MV-4-11 (cell line): ENCODE measurements at places on chromosomes 1 and 21.
A peak's percentile ranks its signal among the peaks of the same experiment; 100 is the strongest.

- DNase-seq = no peak
Measured at GRCh38 chr1:70836456-70836855, 211.2 kb downstream of the PTGER3 start.

DNA sequence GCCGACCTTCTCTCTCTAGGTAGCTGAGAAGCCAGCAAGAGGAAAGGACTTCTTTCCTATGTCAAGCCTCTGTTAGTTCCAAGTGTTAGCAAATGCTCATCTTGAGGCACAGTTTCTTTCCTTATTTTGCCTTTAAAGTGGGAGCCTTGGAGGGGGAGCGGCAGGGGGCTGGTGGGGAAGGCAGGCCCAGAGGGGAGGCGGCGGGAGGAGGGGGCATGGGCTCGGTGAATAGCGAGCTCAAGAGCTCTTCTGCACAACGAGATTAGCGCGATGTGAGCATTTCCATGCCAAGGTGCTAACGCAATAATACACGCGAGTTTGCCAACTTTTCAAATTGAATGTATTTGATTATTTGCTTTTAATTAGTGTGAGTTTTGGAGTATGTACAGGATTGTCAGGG is 372.6 kb downstream of the RPS6KC1 start:
- no peak for DNase-seq

DNA sequence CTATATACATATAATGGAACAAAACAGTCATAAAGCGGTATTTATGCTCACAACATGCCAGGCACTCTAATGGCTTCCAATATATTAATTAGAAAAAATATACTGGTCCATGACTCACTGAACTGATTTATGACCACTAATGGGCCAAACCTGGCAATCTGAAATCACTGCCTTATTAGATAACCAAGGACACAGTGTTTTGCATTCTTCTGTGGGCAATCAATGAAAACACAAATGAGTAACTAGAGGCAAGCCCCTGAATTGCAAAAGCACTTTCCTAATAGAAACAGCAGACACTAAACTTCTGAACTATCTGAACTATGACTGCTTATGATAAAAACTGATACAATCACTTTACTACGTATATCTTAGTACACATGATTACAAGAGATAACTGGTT is 3.5 kb downstream of the GCLM start:
- no peak for DNase-seq

DNA sequence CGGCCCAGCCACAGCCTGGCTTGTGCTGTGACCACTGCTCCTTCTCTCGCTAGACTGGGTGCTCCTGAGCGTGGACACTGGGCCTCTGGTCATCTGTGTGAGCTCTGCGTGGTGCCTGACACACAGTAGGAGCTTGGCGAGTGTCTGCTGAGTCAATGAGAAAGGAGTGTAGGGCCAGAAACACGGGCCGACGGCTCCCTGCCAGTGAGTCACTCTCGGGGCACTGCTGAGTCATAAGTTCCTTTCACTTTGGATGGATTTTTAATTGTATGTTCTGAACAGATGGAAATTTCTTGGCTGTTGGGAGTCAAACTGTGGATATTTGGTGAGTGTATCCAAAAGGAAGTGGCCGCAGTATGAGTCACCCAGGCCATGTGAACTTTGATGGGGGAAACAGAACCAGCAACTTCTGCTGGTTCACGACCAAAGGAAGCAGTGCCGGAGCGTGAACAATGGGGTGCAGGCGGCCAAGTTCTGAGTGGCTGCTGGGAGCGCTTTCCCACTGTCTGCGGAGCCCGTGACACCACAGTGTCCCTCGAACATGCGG is 41.0 kb upstream of the COL18A1 start:
- DNase-seq = peak; percentile 81

DNA sequence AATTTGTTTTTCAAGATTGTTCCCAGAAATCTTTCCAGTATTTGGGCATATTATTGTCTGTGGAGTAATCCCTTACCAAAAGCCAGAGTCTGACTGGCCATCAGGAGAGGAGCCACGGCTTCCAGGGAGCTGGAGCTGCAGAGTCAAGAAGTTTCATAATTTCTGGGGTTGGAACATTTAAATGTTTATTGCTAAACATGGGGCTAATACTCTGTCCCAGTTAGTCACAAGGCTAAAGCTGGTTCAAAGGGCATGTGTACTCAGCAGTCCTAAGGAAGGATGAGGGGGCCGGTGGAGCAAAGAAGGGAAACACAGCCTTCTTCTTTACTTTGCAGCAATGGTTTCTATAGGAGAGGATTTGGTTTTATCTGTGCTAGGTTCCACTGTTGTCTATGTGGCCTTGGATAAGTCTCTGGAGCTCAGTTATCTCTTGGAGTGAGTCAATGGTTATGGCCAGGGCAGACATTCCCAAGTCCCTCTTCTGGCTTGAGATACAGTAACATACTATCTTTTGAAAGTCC is 9.5 kb downstream of the DENND2D start:
- DNase-seq = peak; percentile 54

- DNase-seq = no peak
Measured at GRCh38 chr1:214901718-214902117, 180.8 kb upstream of the KCNK2 start.

DNA sequence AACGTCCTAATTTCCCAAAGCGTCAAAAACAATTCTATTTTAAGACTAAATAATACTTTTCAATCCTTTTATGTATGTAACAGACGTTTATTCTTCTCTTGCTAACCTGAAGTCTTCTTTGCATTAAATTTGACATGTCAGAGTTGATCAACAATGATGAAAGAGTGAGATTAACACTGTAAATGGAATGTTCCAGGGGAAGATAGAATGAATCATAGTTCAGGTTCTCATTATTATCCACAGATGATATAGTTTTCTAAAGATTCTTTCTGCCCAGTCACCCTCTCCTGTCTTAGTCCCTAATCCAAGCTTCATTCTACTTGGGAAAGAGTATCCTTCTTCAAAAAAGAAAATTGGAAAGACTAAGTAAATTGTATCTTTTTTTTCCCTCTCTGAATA is 38.9 kb downstream of the SDCCAG8 start:
- DNase-seq = no peak

DNA sequence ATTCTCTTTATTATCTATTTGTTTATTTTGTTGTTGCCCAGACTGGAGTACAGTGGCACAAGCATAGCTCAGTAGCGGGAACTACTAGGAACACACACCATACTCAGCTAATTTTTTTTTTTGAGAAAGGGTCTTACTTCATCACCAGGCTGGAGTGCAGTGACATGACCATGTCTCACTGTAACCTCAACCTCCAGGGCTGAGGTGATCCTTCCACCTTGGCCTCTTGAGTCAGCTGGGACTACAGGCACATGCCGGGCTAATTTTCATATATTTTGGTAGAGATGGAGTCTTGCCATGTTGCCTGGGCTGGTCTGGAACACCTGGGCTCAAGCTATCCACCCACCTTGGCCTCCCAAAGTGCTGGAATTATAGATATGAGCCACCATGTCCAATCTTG is 5.3 kb upstream of the TXNIP start:
- no peak for DNase-seq

DNA sequence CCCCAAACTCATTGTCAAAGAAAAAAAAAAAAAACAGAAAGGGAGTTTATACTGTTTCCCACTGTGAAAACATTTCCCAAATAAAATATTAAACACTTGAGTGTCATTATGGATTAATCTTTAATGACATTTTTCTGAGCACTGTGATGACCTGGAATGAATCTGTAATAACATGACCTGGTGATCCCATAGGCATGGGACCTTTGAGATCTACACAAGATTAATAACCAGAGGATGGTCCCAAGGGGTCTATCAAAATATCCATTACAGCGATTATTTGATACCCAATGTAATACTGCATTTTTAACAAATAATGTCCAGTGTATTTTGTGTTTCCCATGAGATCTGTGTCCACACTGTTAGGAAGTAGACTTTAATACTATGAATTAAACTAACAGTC is 32.4 kb upstream of the NCAM2 start:
- no peak for DNase-seq

- no peak for DNase-seq
Measured at GRCh38 chr1:45551684-45552083, 1.1 kb downstream of the AKR1A1 start.

- peak; percentile 13 for DNase-seq
Measured at GRCh38 chr1:88060112-88060673, 623.9 kb upstream of the PKN2 start.

DNA sequence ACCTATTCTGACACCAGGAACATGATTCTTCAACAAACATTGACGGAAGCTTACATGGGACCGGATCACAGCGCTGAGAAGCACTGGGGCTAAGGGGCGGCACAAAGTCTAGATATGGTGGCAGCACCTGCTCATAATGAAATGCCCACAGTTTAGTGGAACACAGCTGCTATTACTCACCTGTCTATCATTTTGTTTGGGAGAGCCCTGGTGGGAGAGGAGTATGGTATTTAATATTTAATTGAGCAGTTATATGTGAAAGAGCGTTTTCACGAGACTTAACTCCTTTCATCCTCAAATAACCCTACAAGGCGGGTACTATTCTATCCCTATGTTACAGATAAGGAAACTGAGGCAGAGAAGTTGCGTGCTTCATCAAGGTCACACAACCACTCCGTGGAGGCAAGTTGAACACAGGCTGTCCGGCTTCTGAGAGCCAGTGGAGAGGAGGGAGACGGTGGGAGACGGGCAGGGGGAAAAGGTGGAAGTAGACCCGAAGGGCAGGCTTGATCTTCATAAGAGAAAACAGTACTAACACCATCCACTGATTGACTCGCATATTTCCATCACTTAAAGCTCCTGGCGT is 790 bp upstream of the TSNAX start:
- no peak for DNase-seq

DNA sequence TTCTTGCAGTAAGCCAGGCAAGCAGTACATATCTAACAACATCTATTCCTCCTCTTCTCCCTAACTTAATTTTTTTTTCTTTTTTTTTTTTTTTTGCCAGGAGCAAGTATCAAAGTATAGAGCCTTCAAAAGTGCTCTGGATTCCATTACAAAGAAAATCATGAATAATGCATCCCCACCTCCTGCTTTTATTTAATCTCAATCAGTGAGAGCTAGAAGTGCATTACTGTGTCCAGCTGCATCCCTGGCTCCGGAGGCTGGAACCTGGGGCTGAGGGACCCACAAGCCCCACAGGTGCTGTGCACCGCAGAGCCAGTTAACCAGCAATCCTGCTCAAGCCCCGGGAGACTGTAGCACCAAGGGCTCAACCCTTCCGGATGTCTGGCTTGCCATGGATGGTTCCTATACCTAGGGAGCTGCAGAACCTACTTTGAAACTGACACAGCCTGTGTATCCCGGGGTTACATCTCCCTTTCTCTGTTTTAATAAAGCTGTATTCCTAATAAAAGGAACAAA is 455.9 kb upstream of the RUNX1 start:
- no peak for DNase-seq

GRCh38 chr1:227038401-227038800 is 98.3 kb downstream of the COQ8A start:
- no peak for DNase-seq

- no peak for DNase-seq
Measured at GRCh38 chr1:205480349-205480985, 24.0 kb upstream of the CDK18 start.

GRCh38 chr1:31703431-31704270 is at the start of gene COL16A1:
TSS of gene COL16A1 (minus strand) at chr1:31704017. CDS start at chr1:31702193, 1,824 bp downstream.
- no peak for DNase-seq

- DNase-seq = no peak
Measured at GRCh38 chr1:182157187-182157586, 95.7 kb upstream of the ZNF648 start.

DNA sequence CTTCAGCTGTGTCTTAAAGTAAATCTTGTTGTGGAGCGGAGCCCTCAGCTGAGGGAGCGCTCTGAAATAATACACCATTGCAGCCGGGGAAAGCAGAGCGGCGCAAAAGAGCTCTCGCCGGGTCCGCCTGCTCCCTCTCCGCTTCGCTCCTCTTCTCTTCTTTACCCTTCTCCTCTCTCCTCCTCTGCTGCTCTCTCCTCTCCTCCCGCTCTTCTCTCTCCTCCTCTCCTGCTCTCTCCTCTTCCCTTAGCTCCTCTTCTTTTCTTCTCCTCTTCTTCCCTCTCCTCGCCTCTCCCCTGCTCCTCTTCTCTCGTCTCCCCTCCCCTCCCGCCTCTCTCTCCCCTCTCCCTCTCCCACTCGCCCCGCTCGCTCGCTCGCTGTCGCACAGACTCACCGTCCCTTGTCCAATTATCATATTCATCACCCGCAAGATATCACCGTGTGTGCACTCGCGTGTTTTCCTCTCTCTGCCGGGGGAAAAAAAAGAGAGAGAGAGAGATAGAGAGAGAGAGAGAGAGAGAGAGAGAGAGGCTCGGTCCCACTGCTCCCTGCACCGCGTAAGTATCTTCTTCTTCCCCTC is at the start of gene PROX1:
PROX1 (plus strand) TSS at position 47 of the 580 bp plus-strand sequence. CDS start 8,563 bp downstream, outside the sequence.
- peak; percentile 33 for DNase-seq

- DNase-seq = no peak
Measured at GRCh38 chr1:43123031-43123430, 49.1 kb downstream of the EBNA1BP2 start.

DNA sequence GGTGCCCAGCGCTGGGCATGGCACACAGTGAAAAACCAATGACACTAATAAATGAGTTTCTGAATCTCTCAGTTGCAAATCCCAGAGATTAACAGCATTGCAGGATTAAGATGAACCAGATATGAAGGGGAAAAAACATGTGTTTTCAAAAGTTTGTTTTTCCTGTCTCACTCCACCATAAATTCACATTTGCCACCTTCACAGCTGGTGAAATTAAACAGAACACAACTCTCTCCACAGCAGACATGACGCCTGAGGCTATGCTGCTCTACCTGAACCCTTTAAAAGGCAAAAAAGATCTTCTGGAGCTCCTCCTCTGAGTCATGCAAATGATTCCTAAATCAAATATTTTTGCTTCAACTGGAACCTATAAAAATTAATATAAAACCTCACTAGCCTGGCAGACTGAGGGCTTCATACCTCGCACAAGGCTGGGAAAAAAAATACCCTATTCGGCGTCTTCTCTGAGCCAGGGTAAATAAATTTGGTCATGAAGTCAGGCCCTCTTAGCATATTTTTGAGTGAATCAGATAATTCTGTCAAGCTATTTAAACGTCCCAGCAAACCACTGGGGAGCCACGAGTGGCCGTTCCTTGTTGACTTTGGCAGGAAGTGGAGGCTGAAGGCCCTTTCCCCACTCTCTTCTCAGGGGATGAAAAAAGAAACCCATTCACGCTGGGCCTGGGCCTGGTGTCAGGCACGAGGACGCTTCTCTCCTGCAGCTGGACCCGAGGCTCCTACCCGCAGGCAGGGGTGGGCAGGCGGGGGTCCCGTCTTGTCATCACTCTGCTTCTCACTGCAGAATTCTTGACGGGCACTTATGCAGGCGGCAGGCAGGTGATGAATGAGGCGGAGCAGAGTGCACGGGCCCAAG is 53.0 kb downstream of the DMRTB1 start:
- DNase-seq = no peak

DNA sequence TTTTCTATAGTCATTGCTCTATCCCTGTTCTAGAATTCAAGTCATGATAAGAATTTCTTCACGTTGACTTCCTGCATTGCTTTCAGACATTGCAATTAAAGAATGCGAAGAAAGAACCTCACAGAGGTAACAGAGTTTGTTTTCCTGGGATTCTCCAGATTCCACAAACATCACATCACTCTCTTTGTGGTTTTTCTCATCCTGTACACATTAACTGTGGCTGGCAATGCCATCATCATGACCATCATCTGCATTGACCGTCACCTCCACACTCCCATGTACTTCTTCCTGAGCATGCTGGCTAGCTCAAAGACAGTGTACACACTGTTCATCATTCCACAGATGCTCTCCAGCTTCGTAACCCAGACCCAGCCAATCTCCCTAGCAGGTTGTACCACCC is 10.6 kb downstream of the APCS start:
- no peak for DNase-seq

GRCh38 chr1:247535402-247535801 is 838 bp downstream of the OR2C3 start:
- peak; percentile 57 for DNase-seq

GRCh38 chr21:45886610-45887026 is 95.0 kb upstream of the COL6A1 start:
- DNase-seq = no peak

GRCh38 chr21:46639489-46640386 is 4.3 kb downstream of the PRMT2 start:
- DNase-seq = peak; percentile 37
